ENCODE measurements at places on chromosomes 7 and 10. TPM values are rescaled to one million over a fixed set of nuclear protein-coding genes. Genes with fewer than 3 reads are reported as not detected.

The SH2D4B gene
- polyA plus RNA-seq = 0.14 TPM

The AOAH gene
- polyA plus RNA-seq = 3.4 TPM

The SCIN gene
- polyA plus RNA-seq = 118 TPM

The PVRIG gene
- 7.9 TPM for polyA plus RNA-seq

The SMKR1 gene
- polyA plus RNA-seq = 4.0 TPM

The NPY4R gene
- not detected for polyA plus RNA-seq

The CALCR gene
- polyA plus RNA-seq = 0.55 TPM

The ASB4 gene
- 0.18 TPM for polyA plus RNA-seq

The SLC16A12 gene
- polyA plus RNA-seq = 28.7 TPM

The CLEC2L gene
- polyA plus RNA-seq = 1.2 TPM

The NUPR2 gene
- 2.9 TPM for polyA plus RNA-seq

The MMD2 gene
- 0.17 TPM for polyA plus RNA-seq

The ABCB1 gene
- 16.5 TPM for polyA plus RNA-seq

The FRAT1 gene
- 6.2 TPM for polyA plus RNA-seq

The LRRD1 gene
- polyA plus RNA-seq = 0.95 TPM

The PLEKHA8 gene
- polyA plus RNA-seq = 18.4 TPM

The SOSTDC1 gene
- 43.8 TPM for polyA plus RNA-seq

The MMP21 gene
- polyA plus RNA-seq = 0.27 TPM

The OR2A7 gene
- polyA plus RNA-seq = 4.3 TPM

The PNLIP gene
- polyA plus RNA-seq = not detected

The SLC26A4 gene
- polyA plus RNA-seq = 4.6 TPM

The PPP1R3A gene
- not detected for polyA plus RNA-seq

The TMEM270 gene
- not detected for polyA plus RNA-seq

The FAM221A gene
- 12.2 TPM for polyA plus RNA-seq

The NACAD gene
- polyA plus RNA-seq = 12.3 TPM

The TMEM184A gene
- 4.5 TPM for polyA plus RNA-seq

The NHLRC2 gene
- polyA plus RNA-seq = 24.7 TPM

All from left renal cortex interstitium (tissue), 4 donors.